Pulmonary artery endothelial cell (primary cell): ENCODE measurements at places on chromosomes 16 and 17. TPM values are rescaled to one million over a fixed set of nuclear protein-coding genes. Genes with fewer than 3 reads are reported as not detected.
A peak's percentile ranks its signal among the peaks of the same experiment; 100 is the strongest.

Gene CTRB1
- total RNA-seq = not detected in 2 replicates

DNA sequence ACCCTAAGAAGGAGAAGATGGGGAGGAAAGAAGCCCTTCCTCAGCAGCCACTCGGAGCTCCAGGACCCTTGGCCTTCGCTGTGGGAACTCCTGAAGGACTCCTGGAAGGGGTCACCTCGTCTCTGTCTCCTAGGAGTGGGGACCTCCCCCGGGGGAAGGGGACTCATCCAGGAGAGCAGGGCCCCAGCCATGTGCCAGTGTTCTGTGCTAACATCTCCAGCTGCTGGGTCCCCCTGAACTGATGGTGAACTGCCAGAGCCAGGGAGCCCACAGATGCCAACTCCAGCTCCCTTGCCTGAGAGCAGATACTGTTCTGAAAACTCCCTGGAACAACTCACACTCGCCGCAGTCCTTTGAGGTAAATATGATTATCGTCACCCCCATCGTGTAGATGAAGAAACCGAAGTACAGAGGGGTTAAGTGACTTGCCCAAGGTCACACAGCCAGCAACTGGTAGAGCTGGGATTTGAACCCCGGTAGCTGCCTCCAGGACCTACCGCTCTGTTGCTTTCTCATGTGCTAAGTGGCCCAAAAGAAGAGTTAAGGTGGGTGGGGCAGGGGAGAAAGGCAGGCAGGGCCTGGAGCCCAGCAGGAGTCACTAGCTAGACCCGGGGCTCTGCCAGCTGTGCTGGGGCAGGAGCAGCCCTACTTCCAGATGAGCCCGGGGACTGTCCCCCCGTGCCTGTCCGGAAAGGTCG lies 10.5 kb downstream of the TIMM22 start:
- DNase-seq = no peak

Gene CFAP119
- total RNA-seq = 1.3 and 1.6 TPM in 2 replicates

DNA sequence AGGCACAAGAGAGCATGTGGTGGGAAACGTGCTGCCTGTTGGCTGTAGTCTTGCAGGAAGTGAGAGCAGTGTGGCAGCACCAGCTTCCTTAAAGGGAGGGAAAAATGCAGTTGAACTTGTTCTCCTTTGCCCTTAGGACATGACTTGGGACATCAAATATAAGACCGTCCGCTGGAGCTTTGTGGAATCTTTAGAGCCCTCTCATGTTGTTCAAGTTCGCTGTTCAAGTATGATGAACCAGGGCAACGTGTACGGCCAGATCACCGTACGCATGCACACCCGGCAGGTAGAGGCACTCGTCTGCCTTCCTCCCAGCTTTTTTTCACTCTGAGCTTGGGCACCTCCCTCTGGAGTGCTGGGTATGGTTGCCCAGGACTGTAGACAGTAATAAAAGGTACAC lies 23.3 kb downstream of the GPR179 start:
- DNase-seq = no peak

DNA sequence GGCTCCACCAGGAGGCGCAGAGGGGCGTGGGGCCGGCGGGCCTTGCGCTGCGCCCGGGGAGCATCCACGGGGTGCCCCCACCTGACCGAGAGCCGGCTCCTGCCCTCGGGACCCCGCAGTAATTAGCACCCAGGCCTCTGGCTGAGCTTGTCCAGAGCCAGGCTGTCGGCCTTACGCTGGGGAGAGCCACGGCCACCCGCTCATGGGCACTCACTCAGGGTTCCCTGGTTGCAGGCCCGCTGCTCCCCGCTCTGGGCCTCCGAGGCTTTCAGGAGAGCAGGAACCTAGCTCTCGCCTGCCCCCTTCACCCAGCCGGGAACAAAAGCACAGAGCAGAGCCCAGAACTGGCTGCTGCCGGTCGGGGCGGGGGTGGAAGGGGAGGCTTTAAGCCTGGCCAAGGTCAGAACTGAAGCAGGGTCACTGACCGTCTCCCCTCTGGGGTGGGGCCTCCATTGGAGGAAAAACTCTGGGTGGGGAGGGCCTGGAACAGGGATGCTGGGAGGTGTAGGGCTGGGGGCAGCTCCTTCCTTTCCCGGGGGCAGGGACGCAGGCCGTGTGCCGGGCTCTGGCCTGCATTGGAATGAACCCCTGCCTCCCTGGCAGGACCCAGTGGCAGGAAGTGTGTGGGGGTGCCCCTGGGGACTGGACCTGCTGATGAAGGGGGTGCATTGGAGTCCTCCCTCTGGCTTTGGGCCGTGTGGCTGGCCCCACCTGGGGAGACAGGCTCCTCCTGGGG lies 12.3 kb downstream of the GLIS2 start:
- peak; percentile 24 for DNase-seq

- peak; percentile 46 for DNase-seq
These were observed 29.7 kb downstream of the FAM222B start for GRCh38 chr17:28812748-28813377.

DNA sequence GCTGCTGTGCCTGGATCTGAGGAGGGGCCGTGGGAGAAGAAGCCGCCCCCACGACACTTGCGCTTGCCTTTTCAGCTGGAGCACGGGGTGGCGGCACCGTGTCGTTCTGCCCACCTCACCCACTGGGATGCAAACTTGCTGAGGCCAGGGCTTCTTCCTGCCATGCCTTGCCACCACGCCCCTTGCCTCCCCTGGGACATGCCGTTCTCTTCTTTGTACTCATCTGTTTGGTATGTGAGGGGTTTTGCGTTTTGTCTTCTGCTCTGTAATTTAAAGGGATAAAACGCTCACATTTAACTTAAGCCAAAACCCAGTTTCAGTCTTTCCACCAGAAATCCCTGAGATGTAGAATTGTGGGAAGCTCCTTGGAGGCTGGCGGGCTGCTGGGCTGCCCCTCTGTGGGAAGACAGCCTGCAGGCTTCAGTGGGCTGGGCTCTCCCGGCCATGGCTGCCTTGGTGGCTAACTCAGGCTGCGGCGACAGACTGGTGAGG lies 180.2 kb downstream of the RPTOR start:
- DNase-seq = no peak

DNA sequence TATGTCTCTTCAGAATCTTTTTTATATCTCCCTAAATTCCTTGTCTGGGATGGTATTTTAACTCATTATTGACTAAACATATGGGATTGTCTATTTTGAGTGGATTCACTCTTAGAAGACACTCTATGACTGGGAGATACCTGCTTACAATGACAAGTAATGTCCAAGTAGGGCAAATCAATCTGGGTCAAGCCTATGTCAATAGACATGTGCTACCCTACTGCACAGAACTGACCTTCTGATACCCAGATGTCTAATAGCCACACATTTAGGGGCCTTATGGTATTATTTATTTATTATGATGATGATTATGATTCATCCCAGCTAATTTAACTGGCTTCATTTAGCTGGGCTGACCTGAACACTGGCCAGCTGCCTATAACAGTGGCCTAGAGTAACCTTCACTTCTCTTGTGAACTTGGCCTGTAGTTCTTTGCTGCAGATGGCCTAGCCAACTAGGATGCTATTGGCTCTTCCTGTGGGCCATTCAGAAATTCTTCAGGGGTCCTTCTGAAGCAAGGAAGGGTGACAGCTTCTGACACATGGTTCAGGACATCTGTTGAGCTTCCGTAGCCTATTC lies 138.0 kb downstream of the ANKFN1 start:
- DNase-seq = no peak

Gene NAGS
- 2.2 and 6.8 TPM in 2 replicates for total RNA-seq

DNA sequence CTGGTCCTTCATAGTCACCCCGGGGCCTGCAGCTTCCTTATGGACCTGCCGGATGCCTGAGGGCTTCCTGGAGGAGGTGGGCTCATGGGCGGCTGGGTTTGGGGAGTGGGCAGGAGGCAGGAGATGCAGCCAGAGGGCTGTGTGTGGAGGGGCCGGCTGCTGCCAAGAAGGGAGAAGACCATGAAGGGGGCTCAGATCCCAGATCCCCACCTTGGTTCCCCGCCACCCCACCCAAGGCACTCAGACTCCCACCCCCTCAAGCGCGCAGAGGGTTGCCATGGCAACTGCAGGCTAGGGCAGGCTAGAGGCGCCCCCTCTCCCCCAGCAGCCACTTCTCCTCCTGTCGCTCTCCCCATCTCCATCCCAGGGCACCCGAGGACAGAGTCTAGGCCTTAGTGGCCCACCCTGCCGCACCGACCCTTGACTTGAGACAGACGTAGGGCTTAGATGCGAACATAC lies 104.5 kb downstream of the CRLF3 start:
- no peak for DNase-seq

GRCh38 chr16:89489898-89490438 lies 393 bp downstream of the ANKRD11 start:
- no peak for DNase-seq

DNA sequence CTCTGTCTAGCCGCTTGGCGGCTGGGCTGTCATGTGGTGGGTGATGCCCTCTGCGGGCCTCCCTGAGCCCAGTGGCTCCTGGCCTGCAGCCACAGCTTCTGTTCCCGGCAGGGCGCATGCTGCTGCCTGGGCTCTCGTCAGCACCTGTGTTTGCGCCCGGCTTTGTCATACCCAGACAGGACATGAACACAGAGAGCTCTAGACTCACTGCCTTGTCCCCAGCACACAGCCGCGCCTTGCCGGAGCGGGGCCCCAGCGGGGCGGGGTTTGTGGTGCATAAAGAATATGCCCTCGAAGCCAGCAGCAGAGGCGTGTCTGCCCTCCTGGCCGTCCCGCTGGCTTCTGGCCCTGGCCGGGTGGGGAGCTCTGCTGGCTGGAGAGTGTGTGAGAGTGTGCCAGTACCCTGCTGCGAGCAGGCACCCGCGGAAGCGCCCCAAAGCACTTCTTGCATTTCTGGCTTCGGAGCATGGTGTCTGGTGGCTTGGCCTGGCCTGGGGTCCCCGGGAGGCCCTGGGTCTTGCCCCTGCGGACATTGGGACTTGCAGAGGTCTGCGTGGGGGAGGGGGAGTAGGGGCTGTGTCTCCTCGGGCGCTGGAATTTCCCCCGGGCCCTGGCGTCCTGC lies 14.4 kb downstream of the ASPSCR1 start:
- no peak for DNase-seq

GRCh38 chr17:37786481-37786880 lies 41.6 kb upstream of the HNF1B start:
- no peak for DNase-seq

GRCh38 chr16:86821895-86822294 lies 243.5 kb downstream of the FOXL1 start:
- DNase-seq = no peak

DNA sequence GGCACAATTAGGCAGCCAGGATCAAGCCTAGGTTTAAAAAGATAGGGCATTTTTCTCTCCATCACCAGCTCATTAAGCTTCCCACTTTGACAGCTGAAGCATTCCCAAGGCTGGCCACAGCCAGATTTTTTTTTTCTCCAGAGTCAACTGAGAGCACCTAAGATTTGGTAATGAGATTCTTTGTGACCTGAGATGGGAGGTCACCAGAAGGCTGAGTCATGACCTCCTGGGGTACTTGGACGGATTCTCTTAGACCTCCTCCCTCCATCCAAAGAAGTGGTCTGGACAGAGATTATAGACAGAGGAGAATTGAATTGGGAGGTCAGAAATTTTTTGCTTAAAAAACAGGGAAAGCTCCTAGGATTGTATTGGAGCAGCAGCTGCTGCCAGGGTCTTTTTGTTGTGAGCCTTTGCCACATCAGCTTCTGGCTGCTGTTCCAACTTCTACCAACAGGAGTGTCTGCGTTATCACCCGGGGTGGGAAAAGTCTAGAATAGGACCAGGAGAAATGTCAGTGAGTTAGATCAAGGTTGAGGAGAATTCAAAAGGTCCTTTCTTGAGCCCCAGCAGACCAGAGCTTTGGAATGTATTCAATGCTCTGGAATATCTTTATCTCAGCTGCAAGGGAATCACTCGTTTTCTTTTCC lies 221.2 kb upstream of the N4BP1 start:
- no peak for DNase-seq

DNA sequence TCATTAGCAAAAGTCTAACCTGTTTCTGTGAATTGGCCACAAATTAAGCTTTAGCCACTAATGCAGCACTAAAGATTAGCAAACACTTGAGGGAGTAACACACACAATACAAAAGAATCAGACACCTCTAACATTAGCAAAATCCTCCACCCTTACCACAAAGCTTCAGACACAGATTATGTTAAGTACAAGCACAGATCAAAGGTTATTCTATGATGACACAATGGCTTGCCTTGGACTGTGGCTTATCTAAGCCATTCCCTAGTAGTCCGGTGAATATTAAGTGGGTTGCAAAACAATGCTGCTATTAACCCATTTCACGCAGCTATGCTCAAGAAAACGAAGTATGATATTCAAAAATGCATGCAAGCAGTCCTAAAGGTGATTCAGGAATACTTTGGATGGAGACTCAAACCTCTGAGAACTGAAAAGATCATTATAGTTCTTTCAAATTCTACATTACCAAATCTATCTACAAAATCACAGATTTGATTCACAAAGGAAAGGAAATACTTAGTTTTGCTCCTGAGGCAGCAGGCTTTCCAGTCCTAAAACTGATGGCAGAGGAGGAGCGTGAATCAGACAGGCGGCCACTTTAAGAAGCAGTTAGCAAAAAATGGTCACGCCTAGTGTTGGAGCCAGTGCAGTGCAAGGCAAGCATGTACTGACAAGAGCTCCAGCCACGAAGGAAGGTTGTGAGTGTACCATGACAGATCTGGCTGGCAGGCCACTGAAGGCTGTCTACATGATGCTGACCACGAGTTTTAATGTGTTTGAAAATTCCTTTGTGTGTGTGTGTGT lies 67.2 kb downstream of the PARN start:
- DNase-seq = no peak

DNA sequence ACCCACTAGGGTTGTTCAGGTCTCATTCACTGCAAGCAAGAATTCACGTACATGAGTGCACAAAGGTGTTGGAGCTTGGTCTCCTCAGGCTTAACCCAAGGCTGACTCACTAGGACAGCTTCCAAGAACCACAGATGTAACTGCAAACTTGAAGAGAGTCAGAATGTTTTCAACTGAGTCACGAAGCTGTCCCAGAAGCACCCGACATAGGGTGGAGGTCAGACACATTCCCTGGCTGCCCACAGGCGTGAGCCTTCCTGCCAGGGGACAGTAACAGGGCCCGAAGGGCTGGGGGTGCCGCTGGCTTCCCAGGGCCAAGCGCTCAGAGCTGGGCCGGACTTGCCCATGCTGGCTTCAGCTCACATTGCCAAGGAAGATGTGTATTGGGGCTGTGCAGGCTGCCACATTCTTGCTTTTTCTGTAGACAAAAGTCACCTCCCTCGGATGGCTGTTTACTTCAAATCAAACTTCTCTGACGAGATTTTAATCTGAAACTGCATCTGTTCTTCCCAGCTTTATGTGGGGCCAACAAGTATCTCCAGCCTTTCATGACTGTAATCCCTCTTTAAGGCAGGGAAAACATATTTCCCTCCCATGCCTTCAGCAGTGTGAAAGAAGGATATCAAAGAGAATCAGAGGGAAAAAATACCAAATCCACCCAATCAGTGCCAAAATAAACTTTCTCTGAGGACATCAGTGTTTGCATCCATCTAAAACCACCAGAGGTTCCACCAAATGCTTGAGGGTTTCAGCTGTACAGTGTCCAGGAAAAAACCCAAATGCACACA lies 14.3 kb downstream of the CMTM3 start:
- peak; percentile 20 for DNase-seq

- no peak for DNase-seq
These were observed 2.0 kb downstream of the WSCD1 start for GRCh38 chr17:6072157-6072556.

DNA sequence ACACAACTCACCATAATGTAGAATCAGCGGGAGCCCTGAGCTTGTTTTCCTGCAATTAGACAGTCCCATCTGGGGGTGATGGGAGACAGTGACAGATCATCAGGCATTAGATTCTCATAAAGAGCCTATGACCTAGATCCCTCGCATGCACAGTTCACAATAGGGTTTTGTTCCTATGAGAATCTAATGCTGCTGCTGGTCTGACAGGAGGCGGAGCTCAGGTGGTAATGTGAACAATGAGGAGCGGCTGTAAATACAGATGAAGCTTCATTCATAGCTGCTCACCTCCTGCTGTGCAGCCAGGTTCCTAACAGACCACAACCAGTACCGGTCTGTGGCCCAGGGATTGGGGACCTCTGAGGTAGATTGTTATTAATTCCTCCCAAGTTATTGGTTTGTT lies 2.9 kb upstream of the DOK4 start:
- DNase-seq = no peak
